Hepatocyte (in vitro differentiated cells): ENCODE measurements at places on chromosomes 11 and 22. TPM values are rescaled to one million over a fixed set of nuclear protein-coding genes. Genes with fewer than 3 reads are reported as not detected.

GRCh38 chr22:34214372-34214771, 294.1 kb upstream of the LARGE1 start:
- H3K4me1 ChIP-seq: no peaks in the 10 kb centered on the region
- H3K4me3 ChIP-seq: no peak overlapping the region
- H3K27ac ChIP-seq: no peak overlapping the region
- no peak for DNase-seq
- no peaks in the 10 kb centered on the region for H3K27me3 ChIP-seq

GRCh38 chr11:2588809-2589537, 110.8 kb downstream of the KCNQ1OT1 start:
- no peak overlapping the region for H3K4me3 ChIP-seq
- DNase-seq: peak; percentile 10
- no peak overlapping the region for H3K27ac ChIP-seq

DNA sequence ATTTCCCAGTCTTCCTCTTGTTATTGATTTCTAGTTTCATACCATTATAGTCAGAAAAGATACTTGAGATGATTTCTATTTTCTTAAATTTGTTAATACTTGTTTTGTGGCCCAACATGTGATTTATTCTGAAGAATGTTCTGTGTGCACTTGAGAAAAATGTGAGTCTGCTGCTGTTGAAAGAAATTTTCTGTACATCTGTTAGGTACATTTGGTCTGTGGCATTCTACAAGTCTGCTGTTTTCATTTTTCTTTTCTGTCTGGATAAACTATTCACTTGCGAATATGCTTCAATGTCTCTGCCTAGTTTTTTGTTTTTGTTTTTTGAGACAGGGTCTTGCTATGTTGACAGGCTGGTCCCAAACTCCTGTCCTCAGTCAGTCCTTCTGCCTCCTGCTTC, 26.4 kb upstream of the LUZP2 start:
- H3K36me3 ChIP-seq: no peaks in the 10 kb centered on the region
- H3K27ac ChIP-seq: no peak overlapping the region
- DNase-seq: no peak
- H3K4me1 ChIP-seq: no peaks in the 10 kb centered on the region
- H3K27me3 ChIP-seq: no peaks in the 10 kb centered on the region

- H3K4me3 ChIP-seq: no peak overlapping the region
- peaks cover 2% of the 10 kb centered on the region for H3K27me3 ChIP-seq
- H3K4me1 ChIP-seq: no peaks in the 10 kb centered on the region
- H3K36me3 ChIP-seq: no peaks in the 10 kb centered on the region
- H3K27ac ChIP-seq: no peak overlapping the region
These were observed 28.1 kb upstream of the IGSF9B start for GRCh38 chr11:133984828-133985227.

DNA sequence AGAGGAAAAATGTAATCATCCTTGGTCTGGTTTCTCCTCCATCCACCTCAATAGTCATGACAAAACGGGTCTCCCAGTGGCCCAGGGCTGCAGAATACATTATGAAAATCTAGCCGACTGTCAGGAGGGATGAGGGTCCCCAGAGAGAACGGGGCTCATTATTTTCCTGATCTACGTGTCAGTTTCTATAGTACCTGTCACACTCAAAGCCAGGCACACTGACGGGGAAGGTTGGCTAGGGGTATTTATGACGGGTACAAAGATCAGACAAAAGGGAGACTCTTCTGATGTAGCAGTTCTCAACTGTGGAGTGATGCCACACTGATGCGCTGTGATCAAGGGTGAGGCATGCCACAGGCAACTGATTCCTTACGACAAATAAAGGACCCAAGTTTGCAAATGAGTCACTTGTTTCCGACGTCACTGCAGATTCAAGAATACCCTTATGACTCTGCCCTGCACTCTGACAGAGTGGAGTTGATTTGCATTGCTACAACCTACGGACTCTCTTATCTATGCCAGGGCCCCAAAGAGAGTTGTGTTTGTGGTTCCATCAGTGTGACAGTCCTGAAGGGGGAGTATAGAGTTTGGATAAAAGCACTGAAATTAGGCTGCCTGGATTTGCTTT, 188.2 kb upstream of the TBCEL start:
- H3K4me1 ChIP-seq: peaks cover 10% of the 10 kb centered on the region
- H3K4me3 ChIP-seq: no peak overlapping the region
- no peaks in the 10 kb centered on the region for H3K27me3 ChIP-seq
- H3K36me3 ChIP-seq: no peaks in the 10 kb centered on the region
- DNase-seq: peak; percentile 49
- no peak overlapping the region for H3K27ac ChIP-seq

DNA sequence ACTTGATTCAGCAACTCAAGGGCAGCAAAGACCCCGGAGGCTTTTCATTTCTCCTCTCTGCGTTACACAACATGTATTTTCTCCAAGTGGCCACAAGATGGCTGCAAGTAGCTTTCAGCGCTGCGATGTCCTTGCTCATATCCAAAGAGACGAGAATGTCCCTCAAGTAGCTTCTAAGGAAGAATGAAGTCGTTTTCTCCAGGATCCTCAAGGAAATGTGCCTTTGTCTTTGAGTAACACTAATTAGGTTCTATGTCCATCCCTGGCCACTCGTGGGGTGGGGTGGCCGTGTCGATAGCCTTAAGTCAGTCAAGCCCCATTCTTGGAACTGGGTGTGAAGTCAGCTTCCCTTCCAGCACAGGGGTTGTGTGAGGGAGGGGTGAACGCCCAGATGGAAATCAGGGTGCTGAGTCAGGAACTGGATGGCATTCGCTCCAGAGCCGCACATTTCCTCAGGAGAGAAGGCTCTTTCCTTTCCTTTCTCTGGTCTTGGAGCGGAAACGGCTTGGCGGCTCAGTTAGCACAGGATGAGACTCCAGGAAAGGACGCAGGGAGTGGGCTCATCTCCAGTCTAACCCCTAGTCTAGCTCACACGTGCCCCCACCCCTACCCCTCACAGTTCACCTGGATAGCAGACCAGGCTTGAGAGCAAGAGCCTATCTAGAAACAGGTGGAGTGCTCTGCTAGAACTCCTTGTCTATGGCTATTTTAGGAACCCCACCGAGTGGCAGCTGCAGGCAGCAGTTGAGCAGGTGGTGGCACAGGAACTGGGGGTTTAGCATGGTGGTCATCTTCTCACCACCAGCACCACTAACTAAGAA, 44.3 kb downstream of the NNMT start:
- peaks cover 2% of the 10 kb centered on the region for H3K27me3 ChIP-seq
- no peak overlapping the region for H3K4me3 ChIP-seq
- H3K27ac ChIP-seq: no peak overlapping the region
- no peaks in the 10 kb centered on the region for H3K36me3 ChIP-seq

DNA sequence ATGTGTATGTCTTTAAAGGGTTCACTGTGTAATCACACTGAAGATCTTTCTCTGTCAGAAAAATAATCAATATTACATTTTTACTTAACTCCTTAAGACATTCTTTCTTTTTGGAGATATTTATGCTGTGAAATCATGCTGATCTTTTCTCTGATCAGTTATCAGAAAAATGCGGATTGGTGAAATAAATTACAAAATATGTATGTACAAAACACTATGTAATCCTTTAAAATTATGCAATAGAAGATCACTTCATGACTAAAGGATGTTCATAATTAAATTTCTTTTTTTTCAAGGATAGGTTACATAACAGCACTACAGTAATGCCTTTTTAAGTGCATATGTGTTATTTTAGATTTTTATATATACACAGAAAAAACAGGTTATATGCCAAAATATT, 24.7 kb downstream of the BTBD10 start:
- no peak overlapping the region for H3K4me3 ChIP-seq
- no peak overlapping the region for H3K27ac ChIP-seq
- no peaks in the 10 kb centered on the region for H3K36me3 ChIP-seq

DNA sequence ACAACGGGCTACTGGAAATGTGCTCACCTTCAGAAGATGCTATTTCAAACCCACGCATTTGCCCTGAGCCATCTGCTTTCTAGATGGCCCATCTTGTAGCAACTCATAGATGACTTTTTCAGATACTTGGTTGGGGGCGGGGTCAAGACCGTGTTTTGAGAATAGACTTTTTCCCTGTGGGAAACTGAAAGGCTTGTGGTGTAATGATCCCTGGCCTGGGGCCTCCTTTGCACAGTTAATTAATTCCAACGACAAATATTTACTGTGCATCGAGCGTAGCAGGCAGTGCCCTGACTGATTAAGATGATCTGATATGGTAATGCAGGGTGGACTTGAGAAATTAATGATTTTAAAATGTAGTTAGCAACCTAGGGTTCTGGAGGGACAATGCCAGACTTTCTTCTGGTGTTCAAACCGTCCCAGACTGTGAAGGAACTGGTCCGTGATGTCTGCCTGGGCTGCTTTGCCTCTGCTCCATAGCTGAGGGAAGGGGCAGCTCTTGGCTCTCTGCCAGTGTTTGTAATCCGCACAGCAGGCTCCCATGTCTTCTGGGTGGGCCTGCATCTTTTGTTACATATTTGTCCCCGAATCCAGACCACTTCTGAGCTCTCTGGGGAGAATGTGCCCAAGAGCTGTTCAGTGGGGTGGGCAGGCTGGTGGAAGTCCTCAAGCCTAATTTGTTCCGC, 84.8 kb downstream of the ADAMTS15 start:
- H3K4me1 ChIP-seq: peaks cover 14% of the 10 kb centered on the region
- no peaks in the 10 kb centered on the region for H3K27me3 ChIP-seq
- H3K4me3 ChIP-seq: no peak overlapping the region
- no peaks in the 10 kb centered on the region for H3K36me3 ChIP-seq

- no peaks in the 10 kb centered on the region for H3K27me3 ChIP-seq
- no peak for DNase-seq
- H3K36me3 ChIP-seq: no peaks in the 10 kb centered on the region
- H3K4me1 ChIP-seq: no peaks in the 10 kb centered on the region
- H3K4me3 ChIP-seq: no peak overlapping the region
These were observed 14.0 kb upstream of the RELT start for GRCh38 chr11:73361953-73362776.

DNA sequence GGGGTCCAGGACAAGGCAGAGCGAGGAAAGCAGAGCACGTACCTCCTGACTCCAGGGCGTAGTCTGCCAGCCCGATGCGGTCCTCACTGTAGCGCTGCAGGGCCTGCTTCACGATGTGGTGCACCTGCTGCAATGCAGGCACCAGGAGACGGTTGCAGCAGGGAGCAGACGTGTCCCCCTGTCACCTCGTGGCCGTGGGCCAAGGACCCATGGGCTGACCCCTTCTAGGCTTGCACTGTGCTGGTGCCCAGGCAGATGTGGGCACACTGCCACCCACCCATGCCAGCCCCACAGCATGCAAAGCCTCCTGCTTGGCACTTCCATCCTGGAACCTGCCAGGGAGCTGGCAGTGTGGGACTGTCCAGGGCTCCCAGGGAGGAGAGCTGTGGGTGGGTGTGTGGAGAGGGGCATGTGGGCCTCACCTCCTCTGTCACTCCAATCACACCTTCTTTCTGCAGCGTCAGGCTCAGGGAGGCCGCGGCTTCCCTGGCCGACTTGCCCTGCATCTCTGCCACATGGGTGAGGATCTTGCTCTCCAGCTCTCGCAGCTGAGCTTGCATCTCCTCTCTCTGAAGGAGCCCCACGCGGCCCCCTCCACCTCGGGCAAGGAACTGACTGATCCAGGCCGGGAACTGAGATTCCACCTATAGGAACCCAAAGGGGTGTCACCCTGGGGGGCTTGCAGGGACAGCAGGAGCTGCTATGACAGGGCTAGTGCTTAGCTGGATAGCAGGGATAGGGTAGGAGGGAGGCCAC, 16.3 kb downstream of the SUN2 start:
- no peak overlapping the region for H3K4me3 ChIP-seq
- H3K27me3 ChIP-seq: no peaks in the 10 kb centered on the region
- no peaks in the 10 kb centered on the region for H3K4me1 ChIP-seq
- no peaks in the 10 kb centered on the region for H3K36me3 ChIP-seq
- H3K27ac ChIP-seq: no peak overlapping the region

DNA sequence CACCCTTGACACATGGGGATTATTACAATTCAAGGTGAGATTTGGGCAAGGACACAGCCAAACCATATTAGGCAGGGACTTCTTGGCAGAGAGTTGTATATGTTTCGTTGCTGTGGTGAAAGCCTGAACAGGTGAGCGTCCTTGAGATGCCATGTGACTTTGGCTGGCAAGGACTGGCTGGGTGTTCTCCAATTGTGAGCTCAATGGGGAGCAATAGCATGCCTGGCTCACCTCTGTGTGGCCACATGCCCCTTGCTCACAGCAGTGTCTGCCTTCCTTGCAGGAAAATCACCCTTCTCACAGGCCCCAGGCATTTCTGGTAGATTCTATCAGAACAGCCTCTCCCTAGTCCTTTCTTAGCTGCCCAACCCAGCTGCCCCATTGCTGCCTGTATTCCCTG, 105.5 kb downstream of the PARVA start:
- DNase-seq: no peak
- no peaks in the 10 kb centered on the region for H3K27me3 ChIP-seq
- H3K27ac ChIP-seq: no peak overlapping the region
- H3K36me3 ChIP-seq: no peaks in the 10 kb centered on the region

DNA sequence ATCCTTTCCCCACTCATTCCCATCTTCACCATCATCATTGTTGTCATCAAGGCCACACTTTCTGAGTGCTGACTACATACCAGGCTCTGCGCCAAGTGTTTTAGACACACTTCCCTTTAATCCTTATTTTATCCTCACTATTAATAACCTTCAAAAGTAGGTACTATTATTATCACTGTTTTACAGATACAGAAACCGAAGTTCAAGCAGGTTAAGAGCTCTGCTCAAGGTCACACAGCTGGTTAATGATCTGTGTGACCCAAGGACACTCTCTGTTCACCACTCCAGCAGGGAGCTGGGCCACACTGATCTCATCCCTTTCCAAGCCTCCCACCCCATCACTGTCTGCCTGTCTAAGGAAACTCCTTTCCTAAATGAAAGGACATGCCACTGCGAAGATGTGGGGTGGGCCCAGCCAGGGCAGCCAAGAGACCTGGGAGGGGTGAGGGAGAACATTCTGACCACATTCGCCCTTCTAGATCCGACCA, 17.2 kb upstream of the TSKU start:
- no peak overlapping the region for H3K4me3 ChIP-seq

GRCh38 chr11:97506076-97506759, 1116.4 kb downstream of the JRKL start:
- no peak overlapping the region for H3K4me3 ChIP-seq
- no peaks in the 10 kb centered on the region for H3K4me1 ChIP-seq
- no peaks in the 10 kb centered on the region for H3K36me3 ChIP-seq

- H3K27me3 ChIP-seq: no peaks in the 10 kb centered on the region
- H3K4me1 ChIP-seq: no peaks in the 10 kb centered on the region
- H3K4me3 ChIP-seq: no peak overlapping the region
- no peak for DNase-seq
These were observed 47.7 kb upstream of the GAB2 start for GRCh38 chr11:78465169-78465942.

The ANO1 gene
- total RNA-seq: 10.5 and 12.1 TPM in 2 replicates

The CTSW gene
- not detected in 2 replicates for total RNA-seq

The APOL5 gene
- total RNA-seq: not detected in 2 replicates

The CLDN5 gene
- total RNA-seq: 4.9 and 8.9 TPM in 2 replicates

The CASP1 gene
- 2.0 and 9.7 TPM in 2 replicates for total RNA-seq

The GRM5 gene
- 0.08 and 0.27 TPM in 2 replicates for total RNA-seq

The PANX3 gene
- not detected in 2 replicates for total RNA-seq

The SLC5A4 gene
- total RNA-seq: 0.47 TPM in 1 of 2 replicates, not detected in the other
